AG10803 (cell line): ENCODE measurements at places on chromosomes 2 and 18.

DNA sequence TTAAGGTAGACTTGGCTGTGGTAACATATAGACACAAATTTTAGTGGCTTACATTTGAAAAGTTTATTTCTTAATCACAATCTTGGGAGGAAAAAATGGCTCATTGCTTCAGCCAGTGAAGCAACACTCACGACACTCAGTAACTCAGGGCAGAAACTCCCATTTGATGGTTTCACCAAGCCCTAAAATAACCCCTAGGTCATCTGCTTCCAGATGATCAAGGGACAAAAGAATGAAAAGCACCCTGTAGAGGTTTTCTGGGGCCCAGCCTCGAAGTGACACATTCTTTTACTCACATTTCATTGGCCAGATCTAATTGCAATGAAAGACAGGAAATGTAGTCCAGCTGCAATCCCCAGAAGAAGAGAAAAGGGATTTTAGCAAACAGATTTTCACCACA is 275.9 kb downstream of the TMX3 start:
- peak; percentile 98 for DNase-seq

- DNase-seq = no peak
Observed at GRCh38 chr18:2902327-2902726, 55.5 kb downstream of the EMILIN2 start.

DNA sequence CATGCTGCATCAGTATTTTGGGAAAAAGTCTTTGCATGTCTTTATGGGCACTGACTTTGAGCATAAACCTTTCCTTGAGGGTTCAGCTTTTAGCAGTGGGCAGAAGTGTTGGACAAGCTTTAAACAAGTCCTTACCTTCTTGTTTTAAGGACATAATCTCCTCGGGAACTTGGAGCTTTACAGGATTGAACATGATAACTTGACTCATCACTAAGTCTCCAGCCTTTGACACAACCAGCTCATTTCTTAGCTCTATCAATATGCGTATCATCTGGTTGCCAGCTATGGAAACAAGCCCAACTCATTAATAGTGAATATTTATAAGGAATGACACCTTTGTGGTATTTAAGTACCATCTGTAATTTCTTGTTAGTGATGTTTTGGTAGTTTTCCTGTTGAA is 21.0 kb upstream of the RAB27B start:
- DNase-seq = no peak

DNA sequence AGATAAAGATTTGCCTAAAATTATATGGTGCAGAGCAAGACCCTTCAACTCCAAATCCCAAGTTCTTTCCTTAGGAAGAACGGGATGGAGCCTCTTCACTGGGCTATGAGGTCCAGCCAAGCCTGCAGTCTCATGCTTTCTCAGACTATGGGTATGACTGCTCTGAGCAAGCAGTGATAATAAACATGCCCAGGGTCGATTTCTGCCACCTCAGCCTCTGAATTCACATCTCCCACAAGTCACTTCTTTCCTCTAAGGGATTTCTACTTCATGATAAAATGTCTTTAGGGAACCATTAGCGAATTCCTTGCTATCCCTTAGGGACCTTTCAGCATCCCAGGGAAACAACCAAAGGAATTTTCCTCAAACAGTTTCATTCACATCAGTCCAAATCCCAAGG is 94.8 kb downstream of the GFPT1 start:
- DNase-seq = peak; percentile 48

DNA sequence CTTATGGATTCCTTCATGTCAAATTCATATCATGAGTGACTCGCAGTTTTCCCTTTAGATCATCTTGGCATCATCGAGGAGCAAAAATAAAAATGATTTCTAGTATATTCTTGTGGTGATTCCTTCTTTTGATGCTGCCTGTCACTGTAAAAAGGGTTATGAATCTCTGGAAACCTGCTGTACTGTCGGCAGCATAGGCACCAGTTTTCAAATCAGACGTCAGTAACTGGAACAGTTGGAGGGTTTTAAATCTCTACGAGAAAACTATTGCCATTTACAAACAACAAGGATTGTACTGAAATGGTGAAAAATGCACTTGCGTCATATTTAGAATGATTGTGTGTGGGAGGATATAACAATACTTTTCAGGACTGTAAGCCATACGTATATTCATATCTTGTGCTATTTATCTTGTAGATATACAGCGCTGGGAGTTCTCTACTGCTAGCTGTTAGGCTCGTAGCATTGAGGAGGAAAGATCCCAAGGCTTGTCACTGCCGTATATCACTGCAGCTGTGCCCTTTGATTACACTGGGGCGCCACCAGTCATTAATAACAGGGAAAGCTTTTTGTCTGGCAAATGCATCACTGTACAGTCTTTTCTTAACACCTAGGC is 320.7 kb downstream of the MTX2 start:
- DNase-seq = no peak

GRCh38 chr2:106189325-106189724 is 4.8 kb downstream of the UXS1 start:
- DNase-seq = no peak

- DNase-seq = peak; percentile 95
Observed at GRCh38 chr2:235940330-235940729, 227.9 kb downstream of the GBX2 start.

DNA sequence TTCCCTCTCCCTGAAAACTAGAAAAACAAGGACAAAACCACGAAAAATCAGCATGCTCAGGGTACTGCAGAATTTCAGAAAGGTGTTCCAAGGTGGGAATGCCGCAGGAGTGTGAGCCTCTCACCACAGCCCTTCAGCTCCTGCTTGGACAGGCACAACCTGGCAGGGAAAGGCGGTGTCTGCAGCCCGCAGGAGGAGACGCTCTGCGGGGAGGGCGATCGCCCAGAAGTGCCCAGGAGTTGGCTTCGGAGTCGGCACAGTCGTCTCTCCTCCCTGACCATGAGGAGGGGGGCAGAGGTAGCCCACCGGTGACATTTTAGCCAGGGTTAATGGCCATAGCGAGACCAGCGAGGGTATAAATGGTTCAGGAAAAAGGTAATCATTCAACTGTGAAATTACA is 57.2 kb downstream of the TMEM18 start:
- no peak for DNase-seq

GRCh38 chr2:102101097-102101848 is 41.3 kb upstream of the IL1R1 start:
- no peak for DNase-seq

DNA sequence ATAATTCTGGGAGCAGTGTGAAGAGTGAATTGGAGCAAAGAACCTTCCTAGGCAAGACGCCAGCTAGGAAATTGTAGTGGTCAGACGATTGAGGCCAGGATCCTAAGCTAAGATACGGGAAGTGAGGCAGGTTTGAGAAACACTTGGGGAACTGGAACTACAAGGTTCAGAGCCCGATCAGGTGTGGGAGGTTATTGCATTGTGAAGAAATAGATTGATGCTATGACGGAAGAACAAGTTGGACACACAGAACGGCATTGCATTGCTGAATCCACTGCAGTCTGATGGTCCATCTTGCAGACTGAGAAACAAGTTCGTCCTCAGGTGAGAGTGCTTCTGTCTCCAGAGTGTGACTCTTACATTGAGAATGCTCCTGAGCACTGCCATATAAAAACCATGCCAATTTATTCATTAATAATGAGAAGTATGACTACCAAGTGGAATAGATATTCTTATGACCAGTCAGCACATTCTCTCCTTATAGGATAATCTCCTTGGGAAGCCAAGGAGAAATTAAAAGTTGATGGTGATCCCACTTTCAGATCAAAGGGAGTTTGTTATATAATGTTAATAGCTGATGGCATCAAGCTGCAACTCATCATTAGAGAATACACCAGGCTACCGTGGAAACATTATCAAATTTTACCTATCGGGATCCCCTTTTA is 30.9 kb downstream of the ANTXR1 start:
- DNase-seq = no peak

DNA sequence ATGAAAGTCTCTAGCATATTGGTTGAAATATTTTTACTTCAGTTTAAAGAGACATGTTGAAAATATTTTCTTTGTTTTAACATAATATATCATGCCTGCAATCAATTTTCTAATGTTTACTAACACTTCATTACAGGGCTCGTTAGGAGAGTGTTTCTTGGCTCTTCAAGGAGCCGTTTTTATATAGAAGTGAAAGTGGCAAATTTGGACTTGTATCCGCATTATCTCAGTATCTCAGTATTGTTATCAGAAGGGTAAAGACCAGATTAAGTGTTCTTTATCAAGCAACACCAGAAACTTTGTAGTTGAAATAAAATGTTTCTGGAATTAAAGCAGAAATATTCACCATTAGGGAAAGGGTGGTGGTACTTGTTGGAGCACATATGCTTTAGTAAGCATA is 97.8 kb downstream of the BABAM2 start:
- no peak for DNase-seq

- no peak for DNase-seq
Observed at GRCh38 chr18:71784777-71785176, 759.4 kb downstream of the CBLN2 start.

- peak; percentile 44 for DNase-seq
Observed at GRCh38 chr2:45046786-45047185, 37.5 kb upstream of the SIX2 start.

GRCh38 chr2:55761526-55761925 is 67.9 kb upstream of the PNPT1 start:
- DNase-seq = peak; percentile 59

- no peak for DNase-seq
Observed at GRCh38 chr2:44055664-44056063, 59.9 kb upstream of the LRPPRC start.

- no peak for DNase-seq
Observed at GRCh38 chr2:423479-423878, 135.6 kb upstream of the ALKAL2 start.

DNA sequence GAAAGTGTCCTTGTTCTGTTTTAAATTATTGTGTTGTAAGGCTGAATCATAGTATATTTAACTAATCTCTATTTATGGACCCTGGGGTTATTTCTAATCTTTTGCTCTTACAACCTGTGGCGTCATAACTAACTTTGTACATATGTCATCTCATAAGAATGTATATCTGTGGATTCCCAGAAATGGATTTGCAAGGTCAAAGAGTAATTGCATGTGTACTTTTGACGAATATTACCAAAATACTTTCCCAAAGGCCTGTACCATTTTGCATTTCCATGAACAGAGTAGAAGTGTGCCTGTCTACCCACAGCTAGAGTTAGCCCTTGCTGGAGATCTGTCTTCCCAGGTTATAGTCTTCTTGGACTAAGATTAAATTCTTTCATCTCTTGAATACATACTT is 42.8 kb downstream of the SEMA4F start:
- DNase-seq = peak; percentile 35

DNA sequence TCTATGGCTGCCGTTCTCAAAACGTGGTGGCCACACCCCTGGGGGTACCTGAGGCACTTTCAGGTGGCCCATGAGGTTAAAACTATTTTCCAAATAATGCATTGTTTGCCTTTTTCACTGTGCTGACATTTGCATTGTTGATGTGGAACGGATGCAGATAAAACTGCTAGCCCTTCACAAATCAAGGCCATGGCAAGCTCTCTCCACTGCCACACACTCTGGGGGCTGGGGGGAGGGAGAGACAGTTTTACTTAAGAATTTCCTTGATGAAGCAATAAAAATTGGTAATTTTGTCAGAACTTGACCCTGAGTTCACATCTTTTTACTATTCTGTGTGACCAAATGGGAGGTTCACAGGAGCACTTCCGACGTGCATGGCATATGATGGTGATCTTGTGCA is 22.0 kb upstream of the TGIF1 start:
- DNase-seq = no peak

GRCh38 chr18:47251289-47252120 is at the start of gene SKOR2:
TSS of gene SKOR2 (minus strand) at chr18:47251660. CDS start at chr18:47249183, 2,477 bp downstream.
- DNase-seq = no peak

DNA sequence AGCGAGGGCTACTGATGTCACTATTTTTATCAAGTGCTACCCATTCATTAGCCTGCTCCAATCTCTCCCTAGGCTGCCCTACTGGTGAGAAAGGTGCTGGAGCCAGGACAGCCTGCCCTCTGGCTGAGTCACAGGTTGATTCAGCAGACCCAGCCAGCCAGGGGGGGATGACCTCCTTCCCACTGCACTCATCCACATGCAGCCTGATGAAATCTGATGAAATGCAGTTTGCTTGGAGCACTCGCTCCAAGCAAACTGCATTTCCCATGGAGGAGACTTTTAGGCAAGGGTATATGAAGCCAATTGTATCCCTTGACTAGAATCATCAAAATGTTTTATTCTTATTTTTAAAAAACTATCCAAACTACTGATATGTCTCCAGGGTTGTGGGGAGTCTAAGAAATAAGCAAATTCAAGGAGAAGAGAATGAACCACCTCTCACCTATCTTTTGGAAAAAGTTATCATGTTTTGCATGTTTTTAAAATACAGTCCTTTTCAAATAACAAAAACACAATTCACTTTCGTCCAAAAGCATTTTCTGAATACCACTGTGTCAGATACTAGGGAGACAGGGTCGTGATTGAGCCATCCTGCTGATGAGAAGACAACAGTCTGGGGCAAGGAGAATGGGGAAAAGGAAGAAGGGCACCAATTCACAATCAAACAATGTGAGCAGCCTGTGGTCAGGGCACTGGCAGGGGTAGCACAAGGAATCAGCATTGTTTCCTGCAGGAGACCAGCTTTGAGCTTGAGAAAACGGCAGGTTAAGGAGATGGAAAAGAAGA is 128.3 kb downstream of the AFF3 start:
- peak; percentile 99 for DNase-seq

- no peak for DNase-seq
Observed at GRCh38 chr2:694174-694573, 17.0 kb upstream of the TMEM18 start.

GRCh38 chr2:63853527-63854310 is 12.0 kb downstream of the UGP2 start:
- DNase-seq = peak; percentile 27

GRCh38 chr2:214839464-214839863 is 30.0 kb upstream of the BARD1 start:
- DNase-seq = no peak
